Kasumi-1 (cell line): ENCODE measurements at places on chromosomes 6 and 20.

- DNase-seq, result no peak
Observed at GRCh38 chr20:43680981-43681380, 14.1 kb downstream of the MYBL2 start.

DNA sequence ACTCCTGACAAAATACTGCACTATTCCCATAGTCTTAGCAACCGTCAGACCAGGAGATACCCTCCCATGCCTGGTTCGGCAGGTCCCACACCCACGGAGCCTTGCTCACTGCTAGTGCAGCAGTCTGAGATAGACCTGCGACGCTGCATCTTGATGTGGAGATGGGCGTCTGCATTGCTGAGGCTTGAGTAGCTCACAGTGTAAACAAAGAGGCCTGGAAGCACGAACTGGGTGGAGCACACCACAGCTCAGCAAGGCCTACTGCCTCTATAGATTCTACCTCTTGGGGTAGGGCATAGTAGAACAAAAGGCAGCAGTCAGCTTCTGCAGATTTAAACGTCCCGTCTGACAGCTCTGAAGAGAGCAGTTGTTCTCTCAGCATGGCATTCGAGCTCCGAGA, 25.4 kb downstream of the TMEM244 start:
- no peak for DNase-seq

GRCh38 chr20:58399926-58400325, 10.9 kb downstream of the VAPB start:
- DNase-seq, result no peak

DNA sequence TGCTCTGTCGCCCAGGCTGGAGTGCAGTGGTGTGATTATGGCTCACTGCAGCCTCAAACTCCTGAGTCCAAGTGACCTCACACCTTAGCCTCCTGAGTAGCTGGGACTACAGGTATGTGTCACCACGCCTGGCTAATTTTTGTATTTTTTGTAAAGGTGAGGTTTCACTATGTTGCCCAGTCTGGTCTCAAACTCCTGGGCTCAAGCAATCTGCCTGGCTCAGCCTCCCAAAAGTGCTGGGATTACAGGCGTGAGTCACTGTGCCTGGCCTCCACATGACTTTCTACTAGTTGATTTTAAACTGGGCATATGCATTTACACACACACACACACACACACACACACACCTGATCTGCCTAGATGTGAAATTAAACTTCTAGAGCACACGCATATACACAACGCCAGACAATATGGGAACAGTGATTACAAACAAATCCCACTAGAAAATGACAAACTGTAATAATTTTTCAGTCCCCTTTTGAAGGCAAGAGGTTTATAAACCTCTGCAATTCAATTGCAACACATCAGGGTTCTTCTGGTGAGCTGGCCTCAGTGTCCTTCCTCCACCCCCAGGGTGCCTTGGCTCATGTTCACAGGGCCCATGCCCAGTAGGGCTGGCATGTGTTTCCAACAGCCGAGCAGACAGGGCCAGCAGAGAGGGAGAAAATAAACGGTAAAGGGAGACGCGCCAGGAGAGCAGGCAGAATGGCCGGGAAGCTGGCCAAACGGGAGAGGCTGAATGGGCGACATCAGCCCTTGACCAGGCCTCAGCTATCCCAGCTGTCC, 31.2 kb downstream of the PARD6B start:
- DNase-seq, result no peak
